ENCODE measurements at places on chromosomes 4 and X.

DNA sequence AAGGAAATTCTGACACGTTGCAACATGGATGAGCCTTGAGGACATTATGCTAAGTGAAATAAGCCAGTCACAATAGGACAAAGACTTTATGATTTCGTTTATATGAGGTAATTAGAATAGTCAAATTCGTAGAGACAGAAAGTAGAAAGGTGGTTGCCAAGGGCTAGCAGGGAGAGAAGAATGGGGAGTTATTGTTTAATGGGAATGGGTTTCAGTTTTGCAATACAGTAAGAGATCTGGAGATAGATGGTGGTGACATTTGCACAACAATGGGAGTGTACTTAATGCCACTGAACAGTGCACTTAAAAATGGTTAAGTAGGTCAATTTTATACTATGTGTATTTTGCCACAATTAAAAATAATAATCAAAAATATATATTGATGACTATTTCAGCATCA, 43.4 kb upstream of the TMEM154 start:
- no peak overlapping the region for H3K4me3 ChIP-seq
- no peak overlapping the region for H3K27ac ChIP-seq
- H3K4me1 ChIP-seq: no peaks in the 10 kb centered on the region
- peaks cover 7% of the 10 kb centered on the region for H3K27me3 ChIP-seq

GRCh38 chr4:87241336-87241735, 20.9 kb upstream of the KLHL8 start:
- DNase-seq: no peak
- no peak overlapping the region for H3K27ac ChIP-seq
- no peaks in the 10 kb centered on the region for H3K4me1 ChIP-seq
- H3K36me3 ChIP-seq: peaks cover 23% of the 10 kb centered on the region
- H3K27me3 ChIP-seq: peaks cover 6% of the 10 kb centered on the region
- no peak overlapping the region for H3K4me3 ChIP-seq

DNA sequence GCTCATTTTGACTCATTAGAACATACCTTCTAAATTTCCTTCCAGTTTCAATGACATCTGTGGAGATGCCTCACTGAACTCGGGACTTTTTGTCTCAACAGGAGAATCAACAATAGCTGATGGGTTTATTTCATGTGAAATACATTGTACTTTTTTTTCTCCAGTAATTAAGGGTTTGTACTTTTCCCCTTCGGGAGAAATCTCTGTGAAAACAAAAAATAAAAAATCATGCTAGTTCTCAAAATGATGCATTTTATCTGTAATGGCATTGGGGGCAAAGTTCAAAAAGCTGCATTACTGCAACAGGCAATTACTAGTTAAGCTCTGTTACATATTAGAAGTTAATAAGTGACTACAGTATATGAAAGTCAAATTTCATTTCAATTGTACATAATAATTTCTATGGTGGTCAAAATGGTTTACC, 167.3 kb upstream of the SH3RF1 start:
- H3K36me3 ChIP-seq: peaks cover 3% of the 10 kb centered on the region
- H3K27me3 ChIP-seq: no peaks in the 10 kb centered on the region
- H3K4me1 ChIP-seq: no peaks in the 10 kb centered on the region
- no peak overlapping the region for H3K4me3 ChIP-seq
- no peak overlapping the region for H3K27ac ChIP-seq

DNA sequence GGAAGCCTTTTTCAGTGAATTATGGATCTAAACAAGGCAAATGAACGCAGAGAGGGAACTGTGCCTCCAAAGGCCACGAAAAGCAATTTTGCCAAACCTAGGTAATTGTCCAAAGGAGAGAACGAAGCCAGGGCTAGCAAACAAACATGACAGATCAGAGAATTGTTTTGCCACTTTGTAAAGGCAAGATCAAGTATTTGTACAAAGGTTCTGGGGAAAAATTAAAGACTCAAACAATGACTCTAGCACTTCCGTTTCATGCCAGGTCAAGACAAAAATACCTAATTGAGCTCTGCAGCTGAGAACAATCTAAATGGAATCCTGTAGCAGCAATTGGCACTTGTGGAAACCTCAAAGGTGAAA, 8.5 kb downstream of the RBM47 start:
- peak overlapping the region; percentile 25 for H3K27ac ChIP-seq
- peaks cover 4% of the 10 kb centered on the region for H3K36me3 ChIP-seq
- H3K27me3 ChIP-seq: peaks cover 11% of the 10 kb centered on the region
- H3K4me1 ChIP-seq: peaks cover 50% of the 10 kb centered on the region

DNA sequence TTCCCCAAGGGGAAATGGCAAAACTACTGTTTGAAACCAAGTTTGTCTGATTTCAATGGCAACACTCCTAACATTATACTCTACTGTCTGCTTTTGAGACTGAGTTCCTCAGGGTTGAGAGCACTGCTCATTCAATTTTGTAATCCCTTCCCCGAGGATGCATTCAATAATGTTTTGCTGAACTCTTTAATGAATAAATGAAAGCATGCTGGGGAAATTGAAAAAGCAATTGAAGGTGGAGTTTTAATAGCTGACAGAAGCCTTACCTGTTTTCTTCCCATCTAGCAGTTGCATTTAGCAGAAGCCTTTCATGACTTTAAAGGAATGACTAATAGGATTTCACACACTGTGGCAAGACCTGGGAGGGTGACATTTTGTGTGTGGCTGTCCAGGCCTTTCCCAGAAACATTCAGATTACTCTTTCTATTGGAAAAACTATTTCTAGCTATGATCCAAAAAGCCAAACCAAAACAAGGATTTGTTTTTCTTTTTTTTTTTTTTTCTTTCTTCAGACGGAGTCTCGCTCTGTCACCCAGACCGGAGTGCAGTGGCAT, 45.1 kb downstream of the DTHD1 start:
- H3K27me3 ChIP-seq: no peaks in the 10 kb centered on the region
- no peak for DNase-seq
- no peaks in the 10 kb centered on the region for H3K36me3 ChIP-seq

GRCh38 chr4:98027827-98028226, 115.4 kb downstream of the STPG2 start:
- H3K27ac ChIP-seq: no peak overlapping the region
- no peak overlapping the region for H3K4me3 ChIP-seq
- no peak for DNase-seq
- no peaks in the 10 kb centered on the region for H3K4me1 ChIP-seq
- no peaks in the 10 kb centered on the region for H3K27me3 ChIP-seq

DNA sequence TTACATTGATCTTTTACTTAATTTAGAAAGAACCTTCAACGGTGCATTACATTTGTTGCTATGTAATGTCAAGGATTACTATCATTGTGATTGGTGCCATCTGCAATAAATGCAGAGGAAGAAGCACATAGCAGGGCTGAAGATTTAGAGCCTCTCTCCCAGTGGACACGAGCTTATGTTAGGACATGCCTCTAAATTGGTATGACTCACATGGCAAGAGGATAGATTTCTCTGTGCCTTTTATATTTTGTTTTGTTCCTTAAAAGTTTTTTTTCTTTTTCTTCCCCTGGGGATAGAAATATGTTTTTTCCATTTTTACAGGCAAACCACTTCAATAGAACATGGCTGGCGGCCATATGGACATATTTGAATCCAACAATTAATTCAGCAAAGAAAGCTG, 205.0 kb upstream of the HAND2 start:
- H3K4me3 ChIP-seq: no peak overlapping the region
- no peak overlapping the region for H3K27ac ChIP-seq
- no peaks in the 10 kb centered on the region for H3K4me1 ChIP-seq
- DNase-seq: no peak
- H3K36me3 ChIP-seq: no peaks in the 10 kb centered on the region

DNA sequence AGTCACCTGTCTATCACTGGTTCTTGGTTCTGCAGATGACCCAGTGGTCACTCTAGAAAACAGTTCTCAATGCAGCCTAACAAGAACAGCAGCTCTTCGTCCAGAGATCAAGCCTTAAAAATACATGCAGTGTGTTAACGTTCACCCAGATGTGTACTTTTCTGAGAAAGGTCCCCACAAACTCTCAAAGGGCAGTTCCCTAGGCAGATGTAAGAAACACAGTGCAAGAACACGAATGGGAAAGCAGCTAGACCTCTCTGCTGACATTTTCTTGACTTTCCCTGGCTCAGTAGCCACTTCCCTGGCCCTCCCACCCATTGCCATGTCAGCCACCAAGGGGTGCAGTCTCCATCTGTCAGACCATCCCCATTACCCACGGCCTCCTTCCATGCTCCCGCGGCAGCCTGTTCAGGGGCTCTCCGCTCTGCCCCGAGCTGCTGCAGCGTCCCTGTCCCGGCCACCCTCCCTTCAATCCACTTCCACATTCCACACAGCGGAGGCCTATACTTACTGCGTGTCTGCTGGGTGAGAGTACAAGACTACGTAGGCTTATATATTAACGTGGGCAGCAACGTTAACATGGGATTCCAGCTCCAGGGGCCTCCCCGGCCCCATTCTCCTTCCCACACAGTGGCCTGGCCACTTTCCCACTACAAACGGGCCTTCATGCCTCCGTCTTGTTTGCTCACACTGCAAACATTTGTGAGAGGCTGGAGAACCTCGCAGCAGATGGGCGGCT, 34.3 kb downstream of the IRF2 start:
- H3K4me3 ChIP-seq: no peak overlapping the region
- no peaks in the 10 kb centered on the region for H3K27me3 ChIP-seq
- H3K27ac ChIP-seq: no peak overlapping the region
- peaks cover 5% of the 10 kb centered on the region for H3K36me3 ChIP-seq
